ENCODE measurements at places on chromosomes 6 and 20. TPM values are rescaled to one million over a fixed set of nuclear protein-coding genes. Genes with fewer than 3 reads are reported as not detected.

ASIP gene
- 0.27 TPM for total RNA-seq

- no peak for DNase-seq
Observed at GRCh38 chr6:92047860-92048259, 1371.5 kb downstream of the EPHA7 start.

DNA sequence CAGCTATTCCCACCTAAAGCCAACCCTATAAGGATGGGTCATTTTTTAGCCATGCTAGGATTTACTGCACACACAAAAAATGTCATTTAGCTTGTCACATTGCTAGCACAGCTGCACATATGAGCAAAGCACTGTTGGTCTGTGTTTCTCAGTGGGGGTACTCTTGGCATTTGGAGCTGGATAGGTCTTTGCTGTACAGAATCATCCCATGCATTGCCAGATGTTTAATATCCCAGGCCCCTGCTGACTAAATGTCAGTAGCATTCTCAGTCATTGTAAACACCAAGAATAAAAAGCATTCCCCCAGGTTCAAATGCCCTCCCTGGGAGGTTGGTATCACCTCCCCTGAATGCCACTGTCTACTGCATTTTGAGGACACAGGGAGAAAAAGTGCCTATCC is 14.6 kb upstream of the LTV1 start:
- DNase-seq, result peak; percentile 65

- DNase-seq, result no peak
Observed at GRCh38 chr6:47512872-47513271, 35.3 kb downstream of the CD2AP start.

- no peak for DNase-seq
Observed at GRCh38 chr6:81601918-81602317, 150.6 kb downstream of the TENT5A start.

GRM1 gene
- 0.09 TPM for total RNA-seq

DNA sequence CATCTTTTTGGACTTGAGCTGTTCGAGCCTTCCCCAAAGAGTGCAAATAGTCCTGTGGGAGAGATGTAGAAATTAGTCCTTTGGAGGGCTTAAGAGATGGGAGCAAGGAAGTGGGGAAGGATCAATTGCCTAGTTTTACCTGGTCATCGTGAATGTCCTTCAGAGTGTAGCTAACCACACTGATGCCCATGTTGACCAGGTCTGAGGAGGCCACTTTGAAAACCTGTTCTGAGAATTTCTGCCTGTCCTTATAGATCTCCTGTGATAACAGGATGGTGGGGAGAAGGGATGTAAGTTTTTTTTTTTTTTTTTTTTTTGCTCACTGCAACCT is 2.0 kb downstream of the FLOT1 start:
- no peak for DNase-seq

GUCA1A gene
- total RNA-seq, result 0.04 TPM

DNA sequence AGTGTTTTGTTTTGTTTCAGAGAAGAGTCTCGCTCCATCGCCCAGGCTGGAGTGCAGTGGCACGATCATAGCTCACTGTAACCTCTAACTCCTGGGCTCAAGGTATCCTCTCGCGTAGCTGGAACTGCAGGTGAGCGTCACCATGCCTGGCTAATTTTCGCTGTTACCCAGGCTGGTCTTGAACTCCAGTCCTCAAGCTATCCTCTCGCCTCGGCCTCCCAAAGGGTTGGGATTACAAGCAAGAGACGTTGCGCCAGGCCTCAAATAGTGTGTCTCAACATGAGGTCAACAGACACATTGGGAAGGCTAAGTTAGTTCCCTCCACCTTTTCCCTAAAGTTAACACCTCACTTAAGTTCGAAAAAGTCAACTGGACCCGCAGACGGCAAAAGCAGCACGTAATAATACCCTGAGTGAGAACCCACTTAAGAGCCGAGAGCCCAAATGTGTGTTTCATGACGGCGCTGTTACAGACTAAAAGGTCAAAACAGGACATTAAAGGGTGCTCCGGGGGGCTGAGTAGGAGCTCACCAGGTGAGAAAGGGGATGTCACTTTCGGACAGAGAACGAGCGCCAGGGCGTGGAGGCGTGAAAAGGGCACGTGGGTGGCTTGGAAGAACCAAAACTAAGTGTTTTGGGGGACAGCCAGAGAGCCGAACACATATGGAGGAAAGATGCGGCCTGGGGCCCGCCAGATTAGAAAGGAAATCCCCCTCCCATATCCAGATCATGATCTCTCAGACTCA is 499 bp downstream of the TTI1 start:
- DNase-seq, result no peak

DNA sequence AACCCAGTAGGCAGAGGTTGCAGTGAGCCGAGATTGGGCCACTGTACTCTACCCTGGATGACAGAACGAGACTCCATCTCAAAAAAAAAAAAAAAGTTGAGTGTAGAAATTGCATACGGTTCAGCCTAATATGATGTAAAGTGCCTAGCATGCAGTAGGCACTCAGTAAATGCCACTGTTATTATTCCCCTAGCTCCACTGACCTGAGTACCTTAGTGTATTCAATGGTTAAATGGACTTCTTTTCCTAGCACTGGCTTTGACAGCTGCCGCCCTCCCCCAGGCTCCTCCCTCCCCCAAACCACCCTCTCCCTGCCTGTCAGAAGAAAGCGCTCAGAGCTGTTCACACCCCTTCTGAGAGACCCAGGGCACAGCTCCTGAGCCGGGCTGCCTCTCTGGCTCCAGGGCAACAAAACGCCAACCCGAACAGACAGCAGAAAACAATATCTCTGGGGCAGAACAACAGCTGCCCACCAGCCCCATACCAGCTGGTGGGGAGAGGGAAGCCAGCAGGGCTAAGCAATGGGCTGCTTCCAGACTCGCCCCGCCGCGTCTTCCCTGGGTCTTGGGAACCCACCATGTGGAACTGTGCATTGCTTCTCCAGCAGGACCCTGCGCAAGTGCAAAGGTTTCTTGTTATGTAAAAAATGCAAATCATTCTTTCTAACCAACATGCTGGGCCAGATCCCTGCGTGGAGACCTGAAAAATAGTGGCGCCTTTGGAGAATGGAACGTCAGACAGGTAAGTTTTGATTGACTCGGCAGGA is 4.5 kb downstream of the CPNE5 start:
- DNase-seq, result peak; percentile 68

TMEM200A gene
- 9.2 TPM for total RNA-seq

- DNase-seq, result peak; percentile 52
Observed at GRCh38 chr20:40676491-40677269, 12.4 kb downstream of the MAFB start.

Measured in muscle of leg (tissue), 16 donors.